Suppressor macrophage (primary cell): ENCODE measurements at places on chromosomes 11 and 22.

GRCh38 chr11:48148749-48149148, 67.9 kb upstream of the OR4B1 start:
- DNase-seq: no peak

- DNase-seq: no peak
Observed at GRCh38 chr11:17771415-17771814, 36.8 kb downstream of the KCNC1 start.

GRCh38 chr11:4539603-4540219, 5.3 kb upstream of the OR52M1 start:
- DNase-seq: peak; percentile 72

- DNase-seq: peak; percentile 77
Observed at GRCh38 chr11:107957109-107957588, 28.9 kb downstream of the RAB39A start.

GRCh38 chr22:42072606-42073330, 1.3 kb upstream of the PHETA2 start:
- DNase-seq: no peak

GRCh38 chr11:124294687-124295086, 19.1 kb downstream of the OR8D1 start:
- DNase-seq: peak; percentile 82
